ENCODE measurements at places on chromosomes 11 and 22.

DNA sequence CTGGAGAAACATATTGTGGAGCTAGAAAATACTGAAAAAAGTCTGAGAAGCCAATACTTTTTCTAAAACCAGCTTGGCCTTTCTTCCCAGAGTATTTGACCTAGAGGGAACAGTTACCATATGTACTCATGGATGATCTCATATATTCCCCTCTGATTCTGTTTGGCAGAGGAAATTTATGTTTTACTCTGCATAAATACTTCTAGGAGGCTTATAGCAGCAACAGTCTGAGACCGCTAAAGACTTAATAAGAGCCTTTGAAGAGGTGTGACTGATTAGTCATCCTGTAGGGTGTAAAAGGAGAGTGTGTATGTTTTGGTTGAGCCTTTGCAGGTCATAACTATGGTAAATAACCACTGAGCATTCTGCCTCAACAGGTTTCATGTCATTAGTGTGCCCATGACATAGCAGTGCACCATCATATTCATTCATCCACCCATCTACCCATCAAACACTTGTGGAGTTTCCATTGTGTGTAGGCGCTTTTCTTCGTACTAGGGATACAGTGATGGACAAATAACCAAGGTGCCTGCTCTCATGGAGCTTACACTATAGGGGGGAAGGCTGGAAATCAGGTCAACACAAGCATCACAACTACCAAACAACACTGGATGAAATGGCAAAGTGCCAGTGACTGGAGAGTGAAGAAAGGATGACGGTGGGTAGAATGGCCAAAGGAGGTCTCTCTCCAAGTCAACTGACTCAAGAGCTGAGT, 44.5 kb downstream of the TRAF6 start:
- DNase-seq = no peak

GRCh38 chr22:12697441-12697840, 2830.6 kb upstream of the OR11H1 start:
- DNase-seq = no peak

- no peak for DNase-seq
Observed at GRCh38 chr22:40610329-40610850, 26.1 kb downstream of the MRTFA start.

DNA sequence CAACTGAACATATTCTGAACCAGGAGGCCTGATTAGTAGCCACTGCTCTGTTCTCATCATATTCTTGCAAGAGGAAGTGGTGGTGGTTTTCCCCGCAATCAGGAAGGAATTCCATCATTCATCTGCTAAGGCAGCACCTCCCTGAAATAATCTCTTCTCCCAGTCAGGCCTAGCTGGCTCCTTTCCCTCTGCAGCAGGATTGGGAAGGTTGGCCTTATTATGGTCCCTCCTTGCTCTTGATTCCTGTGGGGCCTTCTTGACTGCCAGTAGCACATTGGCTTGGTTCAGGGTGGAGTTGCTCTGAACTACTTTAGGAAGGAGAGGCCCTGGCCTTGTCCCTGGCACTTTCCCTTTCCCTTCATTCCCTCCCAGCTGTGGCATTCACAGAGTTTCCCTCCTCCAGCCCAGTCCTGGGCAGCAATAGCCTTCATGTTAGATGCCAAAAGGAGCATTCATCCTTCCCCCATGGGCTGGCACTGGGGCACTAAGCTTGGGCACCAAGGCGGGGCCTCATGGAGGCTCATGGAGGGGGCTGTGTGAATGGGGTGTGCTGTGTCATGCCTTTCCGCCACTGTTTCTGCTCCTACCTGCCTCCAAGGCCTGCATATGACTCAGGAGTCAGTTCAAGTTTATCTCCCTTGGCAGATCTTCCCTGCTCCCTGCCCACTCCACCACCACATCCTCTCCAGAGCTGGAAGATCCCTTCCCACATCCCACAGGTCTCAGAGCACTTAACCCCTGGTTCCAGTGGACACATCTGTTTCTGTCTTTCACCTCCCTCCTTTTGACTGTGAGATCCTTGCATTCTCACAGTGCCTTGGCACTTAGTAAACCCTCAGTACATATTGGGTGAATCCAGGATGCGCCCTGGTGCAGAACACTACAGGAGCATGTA, 27.6 kb upstream of the CD44 start:
- no peak for DNase-seq

GRCh38 chr22:19744350-19745006, 16.1 kb upstream of the TBX1 start:
- DNase-seq = no peak

- DNase-seq = no peak
Observed at GRCh38 chr11:66970371-66970806, 4.7 kb upstream of the C11orf86 start.

GRCh38 chr11:131944736-131945135, 574.3 kb downstream of the NTM start:
- no peak for DNase-seq

- no peak for DNase-seq
Observed at GRCh38 chr22:25130462-25130861, 69.2 kb upstream of the CRYBB3 start.

- no peak for DNase-seq
Observed at GRCh38 chr11:45662665-45663485, 2.5 kb downstream of the CHST1 start.

GRCh38 chr11:73404048-73404447, 27.8 kb downstream of the RELT start:
- DNase-seq = peak; percentile 45

DNA sequence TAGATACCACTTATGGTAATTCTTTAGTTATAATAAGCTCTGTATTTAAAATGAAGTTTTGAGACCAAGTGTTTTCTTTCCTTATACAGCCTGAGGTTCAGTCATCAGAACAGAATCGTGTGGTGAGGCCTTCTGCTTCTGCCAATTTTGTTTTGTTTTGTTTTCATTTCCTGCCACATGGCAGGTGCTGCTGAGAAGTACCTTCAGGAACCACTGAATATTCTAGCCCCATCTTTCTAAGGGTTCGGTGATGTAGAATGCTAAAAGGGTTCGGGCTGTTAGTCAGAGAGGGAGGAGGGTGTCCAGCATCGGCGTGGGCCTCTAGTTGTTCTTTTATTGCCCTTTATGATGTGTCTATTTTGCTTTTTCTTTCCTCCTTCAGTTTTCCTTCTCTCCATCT, 25.8 kb downstream of the TNRC6B start:
- DNase-seq = no peak

GRCh38 chr11:70668204-70669202, 270.2 kb downstream of the CTTN start:
- no peak for DNase-seq

GRCh38 chr11:132312161-132312560, 941.7 kb downstream of the NTM start:
- DNase-seq = no peak

DNA sequence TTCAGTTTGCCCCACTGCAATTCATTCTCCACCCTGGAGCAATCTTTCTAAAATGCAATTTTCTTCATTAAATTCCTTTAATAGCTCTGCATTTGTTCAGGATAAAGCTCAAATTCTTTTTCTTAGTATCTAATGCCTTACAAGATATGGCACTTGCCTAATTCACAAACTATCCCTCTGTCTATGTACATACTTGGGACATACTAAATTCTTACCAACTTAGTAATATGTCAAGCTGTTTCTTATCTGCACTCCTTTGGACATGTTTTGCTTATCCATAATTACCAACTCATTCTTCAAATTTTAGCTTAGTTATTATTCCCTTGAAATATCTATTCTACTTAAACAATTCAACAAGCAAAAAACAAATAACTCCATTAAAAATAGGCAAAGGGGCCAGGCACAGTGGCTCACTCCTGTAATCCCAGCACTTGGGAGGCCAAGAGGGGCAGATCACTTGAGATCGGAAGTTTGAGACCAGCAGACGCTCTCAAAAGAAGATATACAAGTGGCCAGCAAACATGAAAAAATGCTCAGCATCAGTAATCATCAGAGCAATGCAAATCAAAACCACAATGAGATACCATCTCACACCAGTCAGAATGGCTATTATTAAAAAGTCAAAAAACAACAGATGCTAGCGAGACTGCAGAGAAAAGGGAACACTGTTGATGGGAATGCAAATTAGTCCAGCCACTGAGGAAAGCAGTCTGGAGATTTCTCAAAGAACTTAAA, 96.9 kb downstream of the FAM76B start:
- DNase-seq = no peak

- no peak for DNase-seq
Observed at GRCh38 chr11:61598886-61599868, 18.3 kb upstream of the SYT7 start.

DNA sequence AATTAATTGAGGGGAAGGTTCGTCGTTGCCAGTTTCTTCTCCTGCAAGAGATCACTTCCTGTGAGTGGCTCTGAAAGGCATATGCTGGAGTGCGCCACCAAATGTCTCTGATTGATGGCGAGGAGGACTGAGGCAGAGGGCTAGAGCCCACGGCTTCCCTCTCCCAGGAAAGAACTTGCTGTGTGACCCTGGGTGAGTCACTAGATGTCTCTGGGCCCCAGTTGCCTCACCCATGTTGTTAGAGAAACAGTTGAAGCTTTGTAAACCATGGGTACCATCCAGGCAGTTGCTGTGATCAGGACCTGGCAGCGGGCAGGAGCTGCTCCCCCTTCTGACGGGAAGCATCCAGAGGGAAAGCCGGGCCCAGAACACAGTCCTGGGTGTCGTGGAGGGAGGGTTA, 3.2 kb downstream of the ABCG4 start:
- no peak for DNase-seq

DNA sequence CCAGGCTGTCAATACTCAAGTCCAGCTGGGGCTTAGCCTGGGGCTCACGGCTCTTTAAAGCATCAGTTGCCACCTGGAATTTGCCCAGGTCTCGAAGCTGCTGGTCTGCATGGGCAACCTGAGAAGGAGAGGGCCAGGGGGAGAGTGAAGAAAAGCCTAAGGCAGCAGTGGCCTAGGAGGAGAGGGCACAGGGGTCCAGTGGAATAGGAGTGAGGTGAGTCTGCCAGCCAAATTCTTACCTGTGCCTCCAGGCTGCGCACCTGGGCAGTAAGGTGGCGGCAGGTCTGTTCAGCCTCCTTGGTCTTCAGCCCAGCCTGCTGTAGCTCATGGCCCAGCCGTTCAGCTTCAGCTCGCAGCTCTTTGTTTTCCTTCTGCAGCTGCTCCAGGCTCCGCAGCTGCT, 10.0 kb downstream of the IL18BP start:
- no peak for DNase-seq

DNA sequence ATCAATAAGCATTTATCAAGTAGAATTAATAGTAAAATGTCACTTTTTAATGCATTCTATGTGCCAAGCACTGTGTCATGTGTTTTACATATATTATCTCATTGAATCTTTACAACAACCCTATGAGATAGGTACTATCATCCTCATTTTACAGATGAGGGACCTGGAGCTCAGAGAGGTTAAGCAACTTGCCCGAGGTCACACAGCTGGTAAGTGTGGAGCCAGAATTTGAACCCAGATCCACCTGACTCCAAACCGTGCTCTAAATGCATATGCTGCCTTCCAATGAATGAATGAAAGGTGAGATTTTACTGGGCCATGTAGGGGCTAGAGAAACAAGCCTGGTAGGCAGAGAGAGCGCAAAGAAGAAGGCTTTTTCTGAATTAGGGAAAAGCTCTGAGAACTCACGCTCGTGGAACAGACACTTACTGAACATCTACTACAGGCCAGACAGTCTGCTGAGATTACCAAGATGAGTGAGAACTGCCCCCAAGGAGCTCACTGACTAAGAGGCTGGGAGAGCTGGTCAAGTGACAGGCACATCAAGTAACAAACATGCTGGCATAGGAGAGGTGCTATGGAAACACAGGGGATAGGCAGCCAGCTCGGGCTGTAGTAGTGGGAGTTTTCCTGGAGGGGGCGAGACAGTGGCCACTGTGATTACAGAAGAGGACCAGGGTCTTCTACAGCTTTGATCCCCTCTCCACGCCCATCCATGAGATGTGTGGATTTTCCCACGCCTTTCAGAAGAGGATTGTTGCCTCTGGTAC, 4.4 kb downstream of the ABCG4 start:
- DNase-seq = no peak

DNA sequence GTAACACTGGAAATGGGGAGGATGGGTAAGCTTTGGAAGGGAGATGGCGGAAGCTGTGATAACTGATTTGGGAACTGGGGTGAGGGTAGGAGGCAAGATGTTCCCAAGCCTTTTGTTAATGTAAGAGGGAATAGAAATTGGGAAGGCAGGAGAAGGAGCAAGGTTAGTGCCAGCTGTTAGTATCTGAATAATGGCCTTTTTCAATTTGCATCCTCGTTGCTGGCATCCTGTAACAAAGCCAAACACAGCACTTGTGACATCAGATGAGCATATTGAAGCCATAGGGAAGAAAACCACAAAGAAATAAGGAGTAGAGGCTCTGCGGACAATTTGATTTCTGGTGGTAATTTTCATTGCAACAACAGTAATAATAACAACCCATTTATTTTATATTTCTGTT, 70.9 kb upstream of the CLMP start:
- no peak for DNase-seq

- DNase-seq = peak; percentile 41
Observed at GRCh38 chr11:12331239-12331874, 46.0 kb upstream of the PARVA start.

GRCh38 chr11:110311783-110312579, 15.6 kb upstream of the RDX start:
- no peak for DNase-seq

DNA sequence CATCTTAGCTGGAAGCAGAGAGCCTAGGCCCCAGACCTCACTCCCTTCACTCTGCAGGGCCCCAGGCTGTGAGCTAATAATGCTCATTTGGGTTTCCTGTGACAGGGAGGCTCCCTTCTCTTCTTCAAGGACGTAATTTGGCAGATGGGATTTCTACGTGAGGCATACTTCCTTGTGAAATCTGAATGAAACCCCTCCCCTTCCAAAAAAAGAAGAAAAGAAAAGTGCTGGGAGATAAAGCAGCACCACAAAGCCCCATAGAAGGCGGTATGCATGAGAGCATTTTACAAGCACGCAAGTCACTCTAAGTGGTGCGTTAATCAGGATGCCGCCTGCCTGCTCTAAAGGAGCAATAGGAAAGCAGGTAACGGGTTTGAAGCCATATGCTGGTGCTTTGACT, 5.7 kb downstream of the P2RX3 start:
- DNase-seq = no peak

- no peak for DNase-seq
Observed at GRCh38 chr22:23256986-23257888, 76.9 kb downstream of the BCR start.

DNA sequence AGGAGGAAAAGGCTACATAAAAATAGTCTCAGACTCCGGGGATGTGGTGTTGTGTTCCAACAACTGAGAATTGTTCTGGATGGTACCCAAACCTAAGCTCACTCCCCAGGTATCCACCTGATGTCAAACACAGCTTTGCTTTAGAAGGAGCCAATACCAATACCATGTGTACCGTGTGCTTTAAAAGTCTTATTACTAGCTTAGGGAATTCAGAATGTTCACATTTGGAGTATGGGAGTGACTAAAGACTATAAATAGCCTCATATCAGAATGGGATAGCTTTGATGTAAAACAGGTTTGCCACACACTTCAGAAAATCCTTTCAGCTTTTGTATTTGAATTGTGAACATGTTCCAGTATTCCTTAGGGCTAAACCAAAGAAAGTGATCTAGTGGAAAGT, 248.7 kb upstream of the ARHGAP42 start:
- DNase-seq = no peak

All from C1 segment of cervical spinal cord (tissue), 14 donors.